ENCODE measurements at places on chromosomes 2 and 18.

DNA sequence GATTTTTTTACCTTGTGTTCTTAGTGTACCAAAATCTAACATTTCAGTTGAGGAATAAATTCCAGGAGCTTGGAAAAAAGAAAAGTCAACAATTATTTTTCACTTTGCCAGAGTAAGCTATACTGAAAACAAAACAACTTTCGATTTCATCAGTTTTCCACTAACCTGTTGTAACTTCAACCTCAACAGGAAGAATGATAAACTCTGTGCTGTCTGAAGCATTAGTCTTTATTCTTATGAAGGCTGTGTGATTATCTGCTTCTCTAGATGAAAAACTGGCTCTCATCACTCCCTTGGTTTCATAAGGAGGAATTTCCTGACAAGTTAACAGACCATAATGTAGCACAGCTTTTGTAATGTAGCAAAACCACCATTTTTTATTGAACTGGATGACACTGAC lies 121.2 kb downstream of the ZAP70 start:
- DNase-seq = no peak
- H3K36me3 ChIP-seq = peaks cover 2% of the 10 kb centered on the region
- no peaks in the 10 kb centered on the region for H3K27me3 ChIP-seq
- H3K27ac ChIP-seq = no peak overlapping the region

DNA sequence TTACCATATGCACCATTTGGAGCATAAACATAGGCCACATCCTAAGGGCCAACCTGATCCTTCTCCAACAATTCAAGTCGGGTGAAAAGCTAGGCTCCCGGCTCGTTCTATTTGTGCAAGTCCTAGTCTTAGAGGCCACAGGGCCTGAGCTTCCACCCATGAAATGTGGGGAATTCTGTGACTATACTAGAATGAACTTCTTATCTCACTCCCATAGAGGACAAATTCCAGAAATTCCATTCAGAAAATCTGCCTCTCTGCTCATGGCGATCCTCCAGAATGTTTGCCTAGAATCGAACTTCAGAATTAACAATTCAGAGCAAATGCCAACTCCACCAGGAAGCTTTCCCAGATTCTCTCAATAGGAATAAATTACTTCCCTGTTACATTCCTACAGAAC lies 187.9 kb downstream of the BCL11A start:
- H3K27ac ChIP-seq = peak overlapping the region; percentile 40
- no peak overlapping the region for H3K4me3 ChIP-seq
- DNase-seq = no peak
- peaks cover 59% of the 10 kb centered on the region for H3K4me1 ChIP-seq
- H3K27me3 ChIP-seq = no peaks in the 10 kb centered on the region

DNA sequence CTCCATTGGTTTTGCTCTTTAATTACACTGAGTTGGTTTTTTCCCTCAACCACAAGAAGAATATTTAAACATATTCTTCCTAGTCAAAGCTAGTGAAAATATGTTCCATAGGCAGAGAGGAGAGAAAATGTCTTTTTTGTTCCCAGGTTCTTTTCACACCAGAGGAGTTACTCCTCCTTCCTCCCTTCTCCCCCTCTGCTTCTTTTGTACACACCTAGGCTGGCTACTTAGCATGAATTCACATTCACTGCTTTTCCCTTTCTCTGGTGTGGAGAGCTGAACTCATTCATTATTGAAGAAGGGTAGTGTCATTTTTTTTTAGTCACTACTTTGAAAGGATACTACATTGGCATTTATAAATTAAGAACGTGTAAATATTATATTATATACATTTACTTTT lies 56.6 kb upstream of the UGP2 start:
- no peak overlapping the region for H3K4me3 ChIP-seq
- DNase-seq = no peak
- H3K27ac ChIP-seq = no peak overlapping the region
- H3K4me1 ChIP-seq = no peaks in the 10 kb centered on the region
- no peaks in the 10 kb centered on the region for H3K27me3 ChIP-seq

DNA sequence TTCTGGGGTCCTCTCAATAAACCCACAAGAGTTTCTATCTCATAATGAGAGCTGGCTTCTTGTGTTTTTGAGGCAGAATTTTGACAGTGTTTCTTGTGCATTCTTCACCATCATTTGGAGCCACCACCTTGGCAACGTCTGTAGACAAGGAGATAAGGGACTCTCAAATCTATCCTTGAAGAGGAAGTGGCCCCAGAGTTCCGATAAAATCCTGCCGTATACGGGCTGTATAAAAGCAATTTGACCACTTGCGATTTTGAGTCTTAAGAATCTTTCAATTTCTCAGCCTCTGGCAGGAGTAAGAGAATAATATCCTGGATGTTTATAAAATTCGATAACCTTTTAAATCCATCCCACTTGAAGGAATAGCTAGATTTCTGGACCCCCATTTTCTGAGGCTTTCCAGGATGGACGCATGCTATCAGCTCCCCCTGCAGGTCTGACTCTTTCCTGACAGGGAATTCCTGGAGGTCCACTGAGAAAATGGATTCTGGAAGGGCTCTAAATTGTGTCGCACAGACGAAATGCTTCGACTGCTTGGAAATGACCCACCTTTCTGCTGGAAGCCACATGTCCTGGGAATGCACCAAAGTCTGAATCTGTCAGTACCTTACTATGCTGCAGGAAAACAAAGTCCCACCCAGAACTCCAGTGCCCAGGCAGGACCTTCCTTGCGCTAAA lies 54.1 kb downstream of the E2F6 start:
- H3K36me3 ChIP-seq = no peaks in the 10 kb centered on the region
- peak overlapping the region; percentile 49 for H3K4me3 ChIP-seq
- DNase-seq = no peak
- no peaks in the 10 kb centered on the region for H3K4me1 ChIP-seq
- no peak overlapping the region for H3K27ac ChIP-seq
- H3K27me3 ChIP-seq = no peaks in the 10 kb centered on the region

- no peak for DNase-seq
- peak within 1 kb of the TSS; percentile 83 for H3K27ac ChIP-seq
- peaks cover 25% of the 10 kb centered on the region for H3K4me1 ChIP-seq
- peak within 1 kb of the TSS; percentile 94 for H3K4me3 ChIP-seq
Measured at GRCh38 chr2:159904127-159904958, 106.3 kb upstream of the CD302 start.

DNA sequence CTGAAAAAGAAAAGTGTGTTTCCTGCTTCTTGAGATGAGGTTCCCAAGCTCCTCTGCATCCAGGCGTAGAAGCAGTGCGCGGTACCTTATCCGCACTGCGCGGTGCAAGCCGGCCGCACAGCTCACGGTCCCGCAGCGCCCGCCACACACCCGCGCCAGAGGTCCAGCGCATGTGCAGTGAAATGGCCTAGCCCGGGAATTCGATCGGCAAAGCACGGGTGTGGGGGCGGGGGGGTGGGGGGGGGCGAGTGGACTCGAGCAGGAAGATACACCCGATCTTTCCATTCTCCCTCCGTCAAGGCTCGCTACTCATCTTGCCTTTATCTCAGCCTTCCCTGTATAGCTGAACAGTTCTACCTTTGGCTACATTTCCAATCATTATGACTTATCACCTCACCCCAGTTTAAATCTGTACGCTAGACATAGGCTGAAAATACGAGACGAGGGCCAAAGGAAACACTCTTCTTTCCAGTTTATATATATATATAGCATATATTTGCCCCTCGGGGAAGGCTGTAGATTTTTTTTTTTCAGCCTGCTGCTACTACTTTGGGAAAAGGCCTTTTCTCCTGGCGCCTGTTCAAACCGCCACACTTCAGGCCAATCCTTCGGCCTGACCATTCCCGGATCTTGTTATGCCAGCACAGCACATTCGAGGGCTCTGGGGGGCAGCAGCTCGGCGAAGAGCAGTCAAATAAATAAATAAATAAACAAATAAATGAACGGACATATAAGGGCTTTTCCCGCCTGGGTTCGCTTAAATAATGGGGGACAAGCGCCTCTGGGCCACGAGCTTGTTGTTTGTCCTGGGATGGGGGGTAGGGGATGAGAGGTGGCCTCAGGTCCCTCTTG lies 10.4 kb downstream of the HOXD8 start:
- no peaks in the 10 kb centered on the region for H3K4me1 ChIP-seq
- no peaks in the 10 kb centered on the region for H3K36me3 ChIP-seq
- H3K4me3 ChIP-seq = peak overlapping the region; percentile 37
- H3K27me3 ChIP-seq = peaks cover 11% of the 10 kb centered on the region
- H3K27ac ChIP-seq = no peak overlapping the region

GRCh38 chr2:53969285-53969967 lies 1.4 kb downstream of the PSME4 start:
- H3K27me3 ChIP-seq = no peaks in the 10 kb centered on the region
- peak overlapping the region; percentile 100 for H3K4me3 ChIP-seq
- H3K4me1 ChIP-seq = peaks cover 10% of the 10 kb centered on the region

DNA sequence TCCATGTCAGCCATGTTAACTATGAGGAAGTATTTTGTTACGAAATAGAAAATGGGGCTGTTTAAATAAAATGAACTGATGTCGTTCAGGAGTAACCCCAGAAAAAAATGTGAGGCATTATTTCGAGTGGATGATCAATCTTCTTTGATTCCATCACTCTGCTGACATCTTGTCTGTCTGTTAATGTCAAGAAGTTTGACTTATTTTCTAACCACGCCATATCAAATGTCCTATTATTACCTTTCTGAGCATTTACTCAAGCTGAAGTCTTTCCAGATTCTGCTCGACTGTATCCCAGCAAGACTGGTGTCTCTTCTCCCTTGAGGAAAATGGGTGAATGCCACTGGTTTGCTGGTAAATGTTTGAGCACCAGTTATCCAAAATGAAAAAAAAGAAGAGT lies 672.9 kb upstream of the SOX11 start:
- H3K27ac ChIP-seq = no peak overlapping the region
- no peak for DNase-seq
- no peaks in the 10 kb centered on the region for H3K36me3 ChIP-seq
- H3K4me1 ChIP-seq = no peaks in the 10 kb centered on the region

- no peaks in the 10 kb centered on the region for H3K27me3 ChIP-seq
- H3K27ac ChIP-seq = no peak overlapping the region
- H3K36me3 ChIP-seq = no peaks in the 10 kb centered on the region
- DNase-seq = no peak
- H3K4me1 ChIP-seq = no peaks in the 10 kb centered on the region
Measured at GRCh38 chr18:31723639-31723989, 37.1 kb downstream of the SLC25A52 start.

- H3K4me3 ChIP-seq = peak overlapping the region; percentile 97
- peak overlapping the region; percentile 90 for H3K27ac ChIP-seq
- no peaks in the 10 kb centered on the region for H3K36me3 ChIP-seq
- no peak for DNase-seq
Measured at GRCh38 chr2:207530160-207531031, 634 bp downstream of the CREB1 start.

DNA sequence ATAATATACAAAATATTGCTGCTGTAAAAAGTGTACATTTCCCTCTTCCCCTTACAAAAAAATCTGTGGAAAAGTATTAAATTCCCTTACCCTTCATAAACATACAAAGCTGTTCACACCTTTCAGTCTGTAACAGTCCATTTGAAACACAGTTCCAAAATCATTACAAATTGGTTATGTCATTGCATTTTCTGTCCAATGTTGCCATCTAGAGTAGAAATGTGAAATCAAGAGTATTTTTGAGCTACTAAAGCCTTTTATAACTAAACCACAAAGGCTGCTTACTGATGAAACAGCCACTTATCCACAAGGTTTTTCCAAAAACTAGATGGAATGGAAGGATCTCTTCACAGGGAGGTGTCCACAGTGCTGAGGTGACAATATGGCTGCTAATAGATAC lies 72.5 kb downstream of the SS18 start:
- H3K27ac ChIP-seq = no peak overlapping the region
- H3K4me3 ChIP-seq = no peak overlapping the region
- H3K27me3 ChIP-seq = no peaks in the 10 kb centered on the region
- H3K36me3 ChIP-seq = peaks cover 17% of the 10 kb centered on the region
- H3K4me1 ChIP-seq = peaks cover 4% of the 10 kb centered on the region

DNA sequence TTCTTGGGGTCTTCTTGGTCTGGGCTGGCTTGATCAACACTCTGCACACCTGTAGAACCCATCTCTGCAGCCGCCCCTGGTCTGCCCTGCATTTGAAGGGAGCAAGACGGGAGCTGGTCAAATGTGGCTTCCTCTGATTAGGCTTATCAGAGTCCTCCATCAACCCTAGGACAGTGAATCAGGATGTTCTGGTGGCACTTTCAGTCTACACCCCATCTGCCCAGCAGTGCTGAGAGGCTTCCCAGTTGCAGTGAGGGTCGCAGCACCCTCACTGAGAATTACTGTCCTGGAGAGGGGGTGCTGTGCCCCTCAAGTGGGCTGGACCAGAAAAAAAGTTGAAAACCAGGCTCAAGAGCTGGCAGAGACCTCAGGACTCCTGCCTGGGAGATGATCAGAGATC lies 152.9 kb downstream of the DYSF start:
- H3K27ac ChIP-seq = no peak overlapping the region
- H3K4me1 ChIP-seq = peaks cover 4% of the 10 kb centered on the region
- no peaks in the 10 kb centered on the region for H3K36me3 ChIP-seq
- DNase-seq = no peak

DNA sequence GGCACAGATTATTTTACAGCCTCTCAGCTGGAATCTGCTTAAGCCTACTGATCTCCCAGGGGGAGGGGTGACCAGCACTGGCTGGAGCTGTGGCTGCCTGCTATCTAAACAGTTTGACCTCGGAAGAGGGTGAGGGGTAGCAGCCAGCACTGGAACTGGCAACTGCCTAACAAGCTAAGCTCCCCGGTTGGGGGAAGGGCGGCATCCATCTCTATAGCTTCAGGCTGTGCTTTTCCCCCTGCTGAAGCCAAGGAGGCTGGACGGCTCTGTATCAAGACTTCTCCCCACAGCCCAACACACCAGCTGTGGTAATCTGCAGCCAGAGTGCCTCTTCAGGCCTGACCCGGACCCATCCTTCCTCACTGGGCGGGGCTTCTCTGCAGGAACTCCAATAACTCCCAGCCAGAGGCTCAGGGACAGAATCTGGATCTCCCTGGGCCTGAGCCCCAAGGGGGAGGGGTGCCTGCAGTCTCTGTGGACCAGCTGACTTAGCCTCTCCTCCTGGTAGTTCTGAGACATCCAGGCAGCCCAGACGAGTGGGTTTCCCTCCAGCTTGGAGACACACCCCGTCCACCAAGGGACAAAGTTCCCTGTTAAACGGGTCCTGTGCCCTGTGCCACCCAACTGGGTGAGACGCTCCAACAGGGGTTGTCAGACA lies 560.2 kb downstream of the LRP1B start:
- H3K27me3 ChIP-seq = no peaks in the 10 kb centered on the region
- no peak overlapping the region for H3K27ac ChIP-seq
- H3K4me3 ChIP-seq = no peak overlapping the region
- no peak for DNase-seq
- H3K36me3 ChIP-seq = no peaks in the 10 kb centered on the region
- H3K4me1 ChIP-seq = no peaks in the 10 kb centered on the region

DNA sequence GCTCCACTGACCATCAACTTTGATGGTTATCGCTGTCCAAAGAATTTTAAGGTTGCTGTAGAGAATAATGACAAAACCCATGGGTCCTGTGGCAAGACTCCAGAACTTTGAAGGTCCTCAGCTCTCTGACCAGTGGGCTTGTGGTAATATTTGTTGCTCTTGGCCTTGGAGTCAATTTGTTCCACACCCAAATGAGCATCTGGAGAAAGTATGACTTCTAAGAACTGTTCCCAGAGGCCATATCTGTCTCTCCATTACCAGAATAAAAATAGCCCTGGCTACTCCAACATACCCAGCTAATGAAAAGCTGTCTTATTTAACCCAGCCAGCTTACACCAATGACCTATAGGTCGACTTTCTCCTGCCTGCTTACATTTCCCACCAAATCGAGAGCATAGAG lies 466.4 kb downstream of the MEIS1 start:
- no peak for DNase-seq
- no peak overlapping the region for H3K27ac ChIP-seq
- H3K27me3 ChIP-seq = no peaks in the 10 kb centered on the region
- H3K4me3 ChIP-seq = no peak overlapping the region
- no peaks in the 10 kb centered on the region for H3K36me3 ChIP-seq

- no peak for DNase-seq
- H3K27ac ChIP-seq = no peak overlapping the region
- no peaks in the 10 kb centered on the region for H3K36me3 ChIP-seq
- no peaks in the 10 kb centered on the region for H3K4me1 ChIP-seq
Measured at GRCh38 chr2:121746071-121746578, 9.3 kb upstream of the TSN start.
